ENCODE measurements at places on chromosomes 3 and 15.

DNA sequence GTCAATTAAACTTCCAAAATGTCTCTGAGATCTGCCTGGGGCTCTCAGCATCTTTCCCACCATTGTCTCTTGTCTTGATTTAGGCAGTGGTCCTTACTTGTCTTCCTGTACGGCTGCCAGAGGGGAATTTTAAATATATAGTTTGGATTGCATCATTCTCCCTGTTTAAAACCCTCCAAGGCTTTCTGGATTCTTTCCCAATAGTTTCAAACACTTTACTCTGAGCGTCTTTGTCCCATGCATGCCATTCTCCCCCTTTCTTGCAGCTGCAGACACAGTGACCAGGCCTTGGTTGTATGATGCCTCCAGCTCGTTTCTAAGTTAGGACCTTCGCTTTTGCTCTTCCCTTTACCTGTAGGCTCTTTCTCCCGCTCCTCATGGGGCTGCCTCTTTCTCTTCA is 323.3 kb upstream of the CTNNB1 start:
- no peaks in the 10 kb centered on the region for H3K27me3 ChIP-seq
- no peak overlapping the region for H3K4me3 ChIP-seq
- DNase-seq, result no peak
- H3K36me3 ChIP-seq, result no peaks in the 10 kb centered on the region
- H3K27ac ChIP-seq, result no peak overlapping the region

DNA sequence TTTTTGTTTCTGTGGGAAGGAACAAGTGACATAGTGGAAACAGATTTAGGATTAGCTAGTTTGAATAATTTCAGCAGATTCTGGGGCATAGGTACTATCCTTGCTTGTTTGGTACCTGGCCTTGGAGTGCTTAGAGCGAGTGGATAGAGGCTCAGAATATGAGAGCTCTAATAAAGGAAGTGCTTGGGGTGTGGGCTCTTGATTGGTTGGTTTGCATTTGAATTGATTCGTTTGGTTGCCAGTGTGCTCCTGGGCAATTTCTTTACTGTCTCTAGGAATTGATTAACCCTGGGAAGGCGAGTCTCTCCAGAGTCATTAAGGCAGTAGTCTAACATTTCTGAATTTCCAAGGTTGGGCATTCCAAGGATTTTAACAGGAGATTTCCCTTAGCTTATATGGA is 98.0 kb downstream of the DTWD1 start:
- no peak overlapping the region for H3K27ac ChIP-seq
- peaks cover 6% of the 10 kb centered on the region for H3K27me3 ChIP-seq
- H3K4me3 ChIP-seq, result no peak overlapping the region

DNA sequence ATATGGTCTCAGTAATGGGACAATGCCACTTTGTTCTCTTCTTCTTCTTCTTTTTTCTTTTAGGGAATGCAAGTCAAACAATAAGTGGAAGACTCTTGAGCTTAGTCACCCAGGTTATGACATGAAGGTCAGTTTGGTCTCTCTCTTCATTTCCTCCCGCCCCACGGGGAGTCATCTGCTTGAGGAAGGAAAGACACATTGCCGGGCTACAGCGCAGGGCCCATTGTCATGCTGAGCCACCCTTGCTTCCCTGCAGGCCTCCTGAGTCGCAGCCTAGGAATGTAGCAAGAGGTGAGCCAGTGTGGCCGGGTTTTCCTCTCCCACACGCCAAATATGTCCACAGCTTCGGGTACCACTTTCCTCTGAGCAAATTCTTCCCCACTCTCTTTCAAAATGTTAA is 47.6 kb downstream of the RAP2B start:
- H3K4me3 ChIP-seq, result no peak overlapping the region
- H3K36me3 ChIP-seq, result no peaks in the 10 kb centered on the region
- no peak for DNase-seq
- no peaks in the 10 kb centered on the region for H3K27me3 ChIP-seq

DNA sequence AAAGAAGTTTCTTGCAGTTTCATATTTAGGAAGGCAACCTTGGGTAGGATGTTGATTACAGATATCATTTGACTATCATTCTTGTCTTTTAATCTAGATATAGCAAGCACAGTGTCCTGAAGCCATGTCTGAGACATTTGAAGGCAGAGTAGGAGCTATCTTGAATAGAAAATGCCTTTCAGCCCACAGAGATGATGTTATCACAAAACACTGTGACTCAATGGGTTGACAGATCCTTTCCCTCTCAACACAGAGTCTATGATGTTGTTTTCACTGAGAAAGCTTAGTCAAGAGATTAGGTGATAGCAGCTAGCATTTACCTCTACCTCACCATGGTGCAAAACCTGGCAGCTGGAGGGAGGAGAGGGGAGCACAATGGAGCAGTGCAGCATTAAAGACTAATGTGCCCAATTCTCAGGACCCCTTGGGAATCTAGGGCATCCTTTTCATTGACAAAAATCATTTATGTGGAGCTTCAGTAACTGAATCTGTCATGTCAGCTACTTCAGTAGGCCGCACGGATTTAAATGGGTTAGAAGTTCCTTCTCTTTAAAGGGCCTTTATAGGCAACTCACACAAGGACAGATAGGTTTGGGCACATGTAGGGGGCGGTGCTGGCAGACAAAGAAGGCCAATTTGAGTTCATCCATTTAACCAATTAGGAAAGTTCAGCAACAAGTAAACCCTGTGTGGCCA is 121.8 kb downstream of the AGBL1 start:
- no peaks in the 10 kb centered on the region for H3K4me1 ChIP-seq
- no peaks in the 10 kb centered on the region for H3K27me3 ChIP-seq
- H3K27ac ChIP-seq, result no peak overlapping the region
- H3K4me3 ChIP-seq, result no peak overlapping the region
- no peaks in the 10 kb centered on the region for H3K36me3 ChIP-seq

DNA sequence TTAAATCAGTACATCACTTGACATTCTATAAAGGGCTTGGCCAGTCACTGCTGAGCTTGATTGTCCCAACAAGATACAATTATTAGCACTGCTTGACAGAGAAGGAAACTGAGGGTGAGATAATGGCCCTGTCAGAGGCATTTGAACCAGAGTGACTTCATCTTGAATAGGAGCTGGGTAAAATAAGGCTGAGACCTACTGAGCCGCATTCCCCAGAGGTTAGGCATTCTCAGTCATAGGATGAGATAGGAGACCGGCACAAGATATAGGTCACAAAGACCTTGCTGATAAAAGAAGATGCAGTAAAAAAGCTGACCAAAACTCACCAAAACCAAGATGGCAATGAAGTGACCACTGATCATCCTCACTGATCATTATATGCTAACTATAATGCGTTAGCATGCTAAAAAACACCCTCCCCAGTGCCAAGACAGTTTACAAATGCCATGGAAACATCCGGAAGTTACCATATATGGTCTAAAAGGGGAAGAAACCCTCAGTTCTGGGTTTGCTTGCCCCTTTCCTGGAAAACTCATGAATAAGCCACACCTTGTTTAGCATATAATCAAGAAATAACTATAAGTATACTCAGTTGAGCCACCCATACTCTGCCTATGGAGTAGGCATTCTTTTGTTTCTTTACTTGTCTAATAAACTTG is 239.1 kb upstream of the SETMAR start:
- DNase-seq, result no peak
- H3K27me3 ChIP-seq, result no peaks in the 10 kb centered on the region
- no peak overlapping the region for H3K27ac ChIP-seq
- H3K4me3 ChIP-seq, result no peak overlapping the region

GRCh38 chr3:127482216-127483004 is 108.1 kb downstream of the TPRA1 start:
- H3K4me3 ChIP-seq, result no peak overlapping the region
- DNase-seq, result no peak
- peaks cover 31% of the 10 kb centered on the region for H3K27me3 ChIP-seq
- no peaks in the 10 kb centered on the region for H3K36me3 ChIP-seq
- H3K4me1 ChIP-seq, result peaks cover 18% of the 10 kb centered on the region

DNA sequence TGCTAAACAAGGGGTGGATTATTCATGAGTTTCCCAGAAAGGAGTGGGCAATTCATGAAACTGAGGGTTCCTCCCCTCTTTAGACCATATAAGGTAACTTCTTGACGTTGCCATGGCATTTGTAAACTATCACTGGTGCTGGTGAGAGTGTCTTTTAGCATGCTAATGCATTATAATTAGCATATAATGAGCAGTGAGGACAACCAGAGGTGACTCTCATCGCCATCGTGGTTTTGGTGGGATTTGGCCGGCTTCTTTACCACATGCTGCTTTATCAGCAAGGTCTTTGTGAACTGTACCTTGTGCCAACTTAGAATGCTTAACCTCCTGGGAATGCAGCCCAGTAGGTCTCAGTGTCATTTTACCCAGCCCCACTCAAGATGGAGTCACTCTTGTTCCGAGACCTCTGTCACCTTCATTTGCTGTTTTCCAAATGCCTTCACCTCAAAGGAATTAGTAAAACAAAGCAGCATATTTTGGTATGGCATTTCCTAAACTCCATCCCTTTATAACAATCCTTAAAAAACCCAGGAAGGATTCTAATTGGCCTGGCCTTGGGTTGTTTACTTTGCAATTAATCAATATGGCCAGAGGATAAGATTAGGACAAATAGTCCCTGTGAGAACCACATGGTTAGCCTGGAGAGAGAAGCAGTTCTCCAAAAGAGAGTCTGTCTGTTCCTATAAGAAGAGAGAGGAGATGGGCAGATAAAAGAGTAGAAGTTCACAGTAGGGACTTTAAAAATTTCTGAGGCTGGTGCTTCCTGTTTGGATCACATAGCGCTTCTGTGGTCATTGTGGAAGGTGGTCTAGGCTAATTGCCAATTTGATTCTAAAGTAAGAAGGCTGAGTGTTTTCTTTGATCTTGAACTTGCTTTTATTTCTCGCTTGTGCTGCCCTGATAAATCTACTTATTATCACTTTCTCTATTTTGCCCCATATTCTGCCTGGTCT is 155.2 kb upstream of the EOMES start:
- H3K4me1 ChIP-seq, result peaks cover 57% of the 10 kb centered on the region
- H3K36me3 ChIP-seq, result peaks cover 2% of the 10 kb centered on the region
- peak; percentile 52 for DNase-seq
- H3K27ac ChIP-seq, result peak overlapping the region; percentile 77
- H3K27me3 ChIP-seq, result no peaks in the 10 kb centered on the region

- no peak for DNase-seq
- no peaks in the 10 kb centered on the region for H3K4me1 ChIP-seq
- no peaks in the 10 kb centered on the region for H3K36me3 ChIP-seq
- H3K4me3 ChIP-seq, result no peak overlapping the region
- no peak overlapping the region for H3K27ac ChIP-seq
- no peaks in the 10 kb centered on the region for H3K27me3 ChIP-seq
Observed at GRCh38 chr3:46856576-46857471, 6.4 kb downstream of the MYL3 start.

GRCh38 chr15:66929843-66930402 is 135.5 kb upstream of the SMAD3 start:
- H3K27ac ChIP-seq, result no peak overlapping the region
- DNase-seq, result no peak
- no peaks in the 10 kb centered on the region for H3K4me1 ChIP-seq
- peaks cover 13% of the 10 kb centered on the region for H3K27me3 ChIP-seq

- no peaks in the 10 kb centered on the region for H3K27me3 ChIP-seq
- no peaks in the 10 kb centered on the region for H3K4me1 ChIP-seq
- no peak overlapping the region for H3K27ac ChIP-seq
Observed at GRCh38 chr15:67922971-67923945, 83.4 kb upstream of the RNU6-1 start.

- H3K27me3 ChIP-seq, result peaks cover 2% of the 10 kb centered on the region
- DNase-seq, result no peak
- no peak overlapping the region for H3K4me3 ChIP-seq
- H3K27ac ChIP-seq, result no peak overlapping the region
- H3K4me1 ChIP-seq, result no peaks in the 10 kb centered on the region
- no peaks in the 10 kb centered on the region for H3K36me3 ChIP-seq
Observed at GRCh38 chr3:64133272-64133671, 92.0 kb downstream of the PRICKLE2 start.

- H3K36me3 ChIP-seq, result peaks cover 70% of the 10 kb centered on the region
- no peak for DNase-seq
- peaks cover 8% of the 10 kb centered on the region for H3K4me1 ChIP-seq
- no peak overlapping the region for H3K27ac ChIP-seq
Observed at GRCh38 chr3:88093266-88093665, 34.2 kb downstream of the ZNF654 start.

DNA sequence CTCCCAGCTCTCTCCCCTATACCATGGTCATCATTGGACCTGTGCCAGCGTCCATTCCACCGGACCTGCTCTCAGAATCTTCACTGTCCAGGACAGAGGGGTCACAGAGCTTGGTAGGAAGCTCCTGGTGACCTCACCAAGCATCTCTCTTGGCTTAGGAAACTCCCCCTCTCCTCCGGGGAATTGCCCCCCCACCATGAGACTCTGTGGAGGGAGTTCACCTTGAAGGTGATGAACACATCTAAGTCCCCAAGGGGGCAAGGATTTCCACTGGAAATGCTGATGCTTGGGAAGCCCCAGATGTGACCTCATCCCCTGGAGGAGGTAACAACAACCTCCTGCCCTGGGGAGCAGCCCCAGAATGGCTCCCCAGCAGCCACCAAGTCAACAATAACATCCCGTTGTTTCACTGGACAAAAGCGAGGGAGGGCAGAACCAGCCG is 3.2 kb downstream of the SEMA7A start:
- no peak for DNase-seq
- no peaks in the 10 kb centered on the region for H3K27me3 ChIP-seq
- H3K4me3 ChIP-seq, result no peak overlapping the region
- H3K4me1 ChIP-seq, result peaks cover 80% of the 10 kb centered on the region
- H3K36me3 ChIP-seq, result peaks cover 14% of the 10 kb centered on the region
- no peak overlapping the region for H3K27ac ChIP-seq

GRCh38 chr15:47997195-47998080 is 123.4 kb upstream of the SLC24A5 start:
- H3K36me3 ChIP-seq, result no peaks in the 10 kb centered on the region
- H3K27ac ChIP-seq, result no peak overlapping the region
- H3K4me1 ChIP-seq, result no peaks in the 10 kb centered on the region
- no peak overlapping the region for H3K4me3 ChIP-seq
- peaks cover 2% of the 10 kb centered on the region for H3K27me3 ChIP-seq
- no peak for DNase-seq

DNA sequence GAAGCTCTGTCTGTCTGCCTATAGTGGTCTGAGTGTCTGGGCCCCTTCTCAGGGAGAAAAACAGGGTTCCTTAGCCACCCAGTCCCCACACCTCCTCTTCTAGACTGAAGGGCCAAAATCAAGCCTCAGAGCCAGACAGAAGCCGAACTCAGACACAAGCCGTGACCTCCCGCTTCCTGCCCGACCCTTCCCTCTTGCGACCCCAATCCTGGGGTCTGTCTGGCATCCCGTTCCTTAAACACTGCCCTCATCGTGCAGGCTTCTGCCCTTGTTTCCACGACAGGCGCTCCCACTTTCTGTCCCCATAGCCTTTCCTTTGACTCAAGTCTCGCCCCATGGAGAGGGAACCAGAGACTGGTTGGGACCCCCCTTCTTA is 32.3 kb downstream of the EPHB3 start:
- no peak overlapping the region for H3K27ac ChIP-seq
- no peaks in the 10 kb centered on the region for H3K27me3 ChIP-seq
- no peaks in the 10 kb centered on the region for H3K4me1 ChIP-seq
- no peaks in the 10 kb centered on the region for H3K36me3 ChIP-seq
- DNase-seq, result no peak
- H3K4me3 ChIP-seq, result no peak overlapping the region
